Activated CD4-positive, alpha-beta memory T cell treated with anti-CD3 and anti-CD28 coated beads, Interleukin-2, amount 10 ng/mL, durations not matched to agents 7 days and 5 days (primary cell): ENCODE measurements at places on chromosomes 6 and 20. TPM values are rescaled to one million over a fixed set of nuclear protein-coding genes. Genes with fewer than 3 reads are reported as not detected.

DNA sequence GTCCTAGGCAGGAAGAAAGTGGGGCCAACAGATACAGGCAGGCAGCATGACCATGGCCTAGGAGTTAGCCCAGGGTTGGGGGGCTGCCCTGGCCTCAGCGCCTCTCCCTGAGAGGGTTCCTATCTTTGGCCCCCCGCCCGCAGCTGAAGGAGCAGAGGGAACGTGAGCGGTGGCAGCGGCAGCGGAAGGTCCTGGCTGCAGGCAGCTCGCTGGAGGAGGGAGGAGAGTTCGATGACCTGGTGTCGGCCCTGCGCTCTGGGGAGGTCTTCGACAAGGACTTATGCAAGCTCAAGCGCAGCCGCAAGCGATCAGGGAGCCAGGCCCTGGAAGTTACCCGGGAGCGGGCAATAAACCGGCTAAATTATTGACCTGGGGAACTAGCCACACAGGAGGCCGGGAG, 32.6 kb downstream of the MOCS1 start:
- H3K4me1 ChIP-seq, result no peaks in the 10 kb centered on the region
- H3K4me3 ChIP-seq, result no peak overlapping the region
- no peaks in the 10 kb centered on the region for H3K36me3 ChIP-seq
- H3K27me3 ChIP-seq, result no peaks in the 10 kb centered on the region
- no peak for DNase-seq
- H3K27ac ChIP-seq, result no peak overlapping the region

DNA sequence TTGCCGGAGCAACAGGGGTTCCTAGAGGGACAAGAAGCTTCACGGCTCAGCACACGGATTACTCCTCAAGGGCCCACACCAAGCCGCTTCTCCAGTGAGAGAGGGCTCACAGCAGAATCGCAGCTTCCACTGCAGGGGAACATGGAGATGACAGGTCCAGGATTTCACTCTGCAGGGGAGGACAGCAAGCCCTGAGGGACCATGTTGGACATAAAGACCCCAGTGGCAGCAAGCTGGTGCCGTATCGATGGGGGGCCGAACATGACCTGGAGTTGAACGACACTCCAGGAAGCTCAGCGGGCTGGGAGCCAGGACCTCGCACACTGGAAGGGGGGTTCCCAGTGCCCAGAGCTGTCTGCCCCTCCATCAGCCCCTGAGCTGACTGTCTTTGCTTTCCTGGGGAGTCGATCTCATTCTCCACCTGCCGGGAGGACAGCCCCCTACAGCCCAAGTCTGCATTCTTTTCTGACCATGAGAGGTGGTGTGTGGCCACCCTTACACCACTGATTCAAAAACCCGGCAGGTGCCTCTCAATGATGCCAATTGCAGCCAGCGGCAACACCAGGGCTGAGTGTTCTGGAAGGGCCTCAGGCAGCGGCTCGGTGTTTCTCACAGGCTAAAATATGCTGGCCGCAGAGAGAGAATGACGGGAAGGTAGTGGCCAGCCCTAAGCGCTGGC, 194.5 kb upstream of the CDH4 start:
- H3K36me3 ChIP-seq, result no peaks in the 10 kb centered on the region
- no peak overlapping the region for H3K4me3 ChIP-seq
- H3K27me3 ChIP-seq, result no peaks in the 10 kb centered on the region
- no peak for DNase-seq
- H3K4me1 ChIP-seq, result no peaks in the 10 kb centered on the region
- no peak overlapping the region for H3K27ac ChIP-seq

The EYS gene
- total RNA-seq, result not detected

DNA sequence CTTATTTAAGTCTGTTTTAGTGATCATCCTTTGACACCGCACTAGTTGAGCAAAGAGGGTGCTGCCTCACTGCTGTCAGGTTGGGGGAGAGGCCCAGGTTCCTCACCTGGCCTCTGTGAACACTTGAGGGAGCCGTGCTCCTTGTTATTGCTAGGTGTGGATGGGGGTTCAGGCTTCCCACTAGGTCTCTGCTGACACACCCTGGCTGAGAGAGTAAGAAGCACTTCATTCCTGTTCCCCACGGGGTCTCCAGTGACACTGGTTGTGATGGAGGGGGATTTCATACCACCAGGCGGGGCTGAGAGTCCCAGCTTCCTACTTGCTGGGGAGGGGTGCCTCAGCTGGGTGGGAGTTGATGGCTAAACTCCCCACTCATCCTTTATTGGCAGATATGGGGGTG, 11.1 kb upstream of the NOTCH4 start:
- no peaks in the 10 kb centered on the region for H3K36me3 ChIP-seq
- H3K27me3 ChIP-seq, result peaks cover 4% of the 10 kb centered on the region
- no peak overlapping the region for H3K4me3 ChIP-seq
- no peak overlapping the region for H3K27ac ChIP-seq

The BPIFB1 gene
- not detected for total RNA-seq

The HDGFL1 gene
- not detected for total RNA-seq

- H3K36me3 ChIP-seq, result no peaks in the 10 kb centered on the region
- no peaks in the 10 kb centered on the region for H3K27me3 ChIP-seq
- H3K4me1 ChIP-seq, result peaks cover 22% of the 10 kb centered on the region
- peak; percentile 76 for DNase-seq
These were observed 802 bp downstream of the HMGN3 start for GRCh38 chr6:79233611-79234149.

The APOM gene
- total RNA-seq, result 2.9 TPM

DNA sequence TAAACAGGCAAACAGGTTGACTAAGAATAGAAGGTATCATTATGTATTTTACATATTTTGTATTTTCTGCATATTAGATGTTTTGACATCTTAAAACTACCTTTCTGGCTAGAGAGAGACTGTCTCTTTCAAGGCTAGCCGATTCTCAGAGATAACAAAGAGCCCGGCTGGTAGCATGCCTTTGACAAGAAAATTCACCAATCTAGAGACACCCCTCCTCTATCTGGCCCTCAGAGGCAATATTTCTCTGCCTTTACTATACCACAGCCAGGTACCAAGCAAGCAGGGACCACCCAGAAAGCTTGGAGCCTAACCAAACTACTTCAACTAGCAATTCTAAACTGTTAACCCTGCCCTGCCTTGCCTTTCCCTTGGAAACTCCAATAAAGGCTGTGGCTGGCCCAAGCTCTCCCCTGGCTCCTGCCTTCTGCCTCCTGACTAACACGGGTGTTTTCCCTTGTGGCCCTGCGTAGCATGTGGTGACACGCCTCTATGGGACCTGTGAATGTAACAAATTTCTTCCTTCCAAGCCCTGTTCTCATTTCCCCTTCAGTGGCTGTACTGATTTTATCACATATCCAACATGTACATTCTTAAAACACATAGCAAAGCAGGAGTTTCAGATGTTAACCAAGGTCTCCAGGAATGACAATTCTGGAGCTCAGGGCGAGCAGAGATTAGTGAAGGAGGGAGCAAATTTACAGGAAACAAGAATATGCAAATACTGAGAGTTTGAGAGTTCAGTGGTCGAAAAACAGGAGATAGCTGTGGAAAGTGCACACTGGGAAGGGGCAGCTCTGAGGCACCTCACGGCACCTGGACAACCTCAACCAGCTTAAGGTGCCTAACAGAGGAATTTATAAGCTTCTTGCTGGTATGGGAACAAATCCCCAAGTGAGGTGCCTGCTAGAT, 120.8 kb downstream of the BACH2 start:
- peak; percentile 28 for DNase-seq
- peaks cover 2% of the 10 kb centered on the region for H3K27me3 ChIP-seq
- peaks cover 46% of the 10 kb centered on the region for H3K4me1 ChIP-seq
- H3K27ac ChIP-seq, result no peak overlapping the region
- H3K36me3 ChIP-seq, result peaks cover 3% of the 10 kb centered on the region
- no peak overlapping the region for H3K4me3 ChIP-seq

The RSPO3 gene
- total RNA-seq, result not detected

DNA sequence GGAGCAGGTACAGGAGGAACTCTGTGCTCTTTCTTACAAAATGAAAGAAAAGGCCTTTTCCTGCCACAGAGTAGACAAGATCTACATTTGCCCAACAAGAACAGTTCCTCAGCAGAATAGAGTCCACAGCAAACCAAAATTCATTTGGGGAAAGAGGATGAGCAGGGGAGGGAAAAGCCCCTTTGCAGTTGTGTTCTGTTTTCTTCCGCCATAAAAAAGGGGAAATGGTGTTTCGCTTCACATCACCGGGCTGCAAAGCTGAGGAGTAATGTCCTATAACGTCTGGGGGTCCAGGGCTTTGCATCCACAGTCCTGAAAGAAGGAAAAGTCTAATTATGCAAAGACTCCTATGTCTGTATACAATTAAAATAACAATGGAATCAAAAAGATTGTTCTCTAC, at the start of gene GPR31:
GPR31 (minus strand) TSS at position 118 of the 400 bp plus-strand sequence. CDS start 149 bp downstream, outside the sequence.
- H3K27ac ChIP-seq, result no peak within 1 kb of the TSS
- H3K4me3 ChIP-seq, result no peak within 1 kb of the TSS
- H3K4me1 ChIP-seq, result peaks cover 10% of the 10 kb centered on the region
- no peaks in the 10 kb centered on the region for H3K36me3 ChIP-seq
- H3K27me3 ChIP-seq, result peaks cover 10% of the 10 kb centered on the region
